MV-4-11 (cell line): ENCODE measurements at places on chromosomes 13 and 19.
A peak's percentile ranks its signal among the peaks of the same experiment; 100 is the strongest.

GRCh38 chr19:17724655-17725054 is 5.4 kb downstream of the MAP1S start:
- DNase-seq = no peak

- DNase-seq = peak; percentile 12
Observed at GRCh38 chr13:26255691-26256277, 1.9 kb downstream of the CDK8 start.

- DNase-seq = no peak
Observed at GRCh38 chr13:30928978-30929377, 3.5 kb upstream of the TEX26 start.

GRCh38 chr19:38130399-38130798 is 93.6 kb downstream of the DPF1 start:
- DNase-seq = no peak

GRCh38 chr19:51507640-51508058 is 6.0 kb upstream of the SIGLEC12 start:
- DNase-seq = peak; percentile 82

DNA sequence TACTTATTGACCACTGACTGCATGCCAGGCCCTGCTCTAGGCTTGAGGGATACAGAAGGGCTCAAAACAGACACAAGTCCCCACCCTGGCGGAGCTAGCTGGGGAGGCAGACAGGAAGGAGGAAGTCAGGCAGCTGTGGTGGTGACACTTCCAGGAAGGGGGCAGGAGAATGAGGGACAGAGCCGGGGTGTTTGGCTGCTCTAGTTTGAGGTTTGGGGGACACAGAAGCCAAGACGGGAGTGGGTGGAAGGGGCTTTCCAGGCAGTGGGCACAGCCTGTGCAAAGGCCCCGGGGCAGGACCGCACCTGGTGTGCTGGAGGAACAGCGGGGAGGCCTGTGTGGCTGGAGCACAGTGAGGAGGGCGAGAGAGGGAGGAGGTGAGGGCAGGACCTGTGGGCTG is 4.0 kb downstream of the MRPL54 start:
- peak; percentile 59 for DNase-seq

- DNase-seq = no peak
Observed at GRCh38 chr19:19423322-19423721, 17.8 kb downstream of the GATAD2A start.

DNA sequence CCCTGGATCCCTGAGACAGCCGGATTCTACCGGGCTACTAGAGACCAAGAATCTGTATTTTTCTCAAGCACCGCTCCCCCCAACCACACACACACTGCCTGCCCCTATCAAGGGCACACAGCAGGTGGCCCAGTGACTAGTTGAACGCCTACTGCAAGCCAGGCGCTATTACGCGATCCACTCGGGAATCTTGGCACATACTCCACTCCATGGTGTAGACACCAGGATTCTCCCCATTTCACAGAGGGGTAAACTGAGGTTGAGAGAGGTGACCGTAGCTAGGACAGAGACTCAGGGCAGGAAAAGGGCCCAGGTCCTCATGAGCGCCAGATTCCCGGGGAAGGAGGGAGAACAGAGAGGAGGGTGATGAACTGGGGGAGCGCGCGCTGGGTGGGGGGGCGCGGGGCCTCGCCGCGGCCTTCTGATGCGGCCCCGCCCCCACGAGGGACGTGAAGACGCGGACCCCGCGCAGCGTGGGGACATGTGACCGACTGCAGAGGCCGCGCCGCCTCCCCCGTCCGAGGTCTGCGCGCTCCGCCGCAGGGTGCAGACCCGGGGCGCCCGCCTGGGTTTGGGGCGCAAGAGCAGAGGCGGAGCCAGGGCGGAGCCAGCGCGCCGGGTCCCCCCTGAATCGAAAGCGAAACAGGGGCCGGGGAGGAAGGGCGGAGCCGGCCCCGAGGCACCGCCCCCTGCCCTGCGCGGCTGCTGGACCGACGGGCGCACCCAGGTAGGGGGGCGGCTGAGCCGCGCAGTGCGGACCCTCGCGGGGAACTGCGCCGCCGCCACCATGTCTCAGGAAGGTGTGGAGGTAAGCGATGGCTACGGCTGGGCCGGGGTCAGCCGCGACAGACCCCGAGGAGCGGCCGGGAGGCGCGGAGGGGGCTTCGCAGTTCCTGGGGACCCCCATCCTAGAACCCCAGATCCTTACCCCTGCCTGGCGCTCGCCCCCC is at the start of gene SHFL:
SHFL (plus strand) TSS at position 677 of the 950 bp plus-strand sequence; CDS start at position 788, 111 bp downstream.
- peak; percentile 63 for DNase-seq

DNA sequence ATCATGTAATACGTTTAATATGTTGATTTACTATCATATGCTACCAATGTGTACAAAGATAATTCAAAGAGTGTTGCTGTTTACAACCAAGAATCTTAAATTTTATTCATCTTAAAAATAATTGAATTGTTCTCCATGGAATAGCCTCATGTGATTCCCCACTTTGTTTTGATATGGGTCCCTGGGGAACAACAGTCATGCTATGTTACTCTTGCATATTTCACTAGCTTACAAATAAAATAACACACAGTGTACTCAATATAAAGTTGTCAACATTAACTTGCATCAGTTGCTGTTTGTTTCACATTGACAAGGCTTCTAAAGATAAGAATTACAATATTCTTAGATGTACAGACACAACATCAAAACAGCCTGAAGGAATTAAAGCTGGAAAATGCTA is 2.3 kb downstream of the ENOX1 start:
- DNase-seq = no peak

- DNase-seq = no peak
Observed at GRCh38 chr13:93811071-93811737, 584.6 kb downstream of the GPC6 start.

DNA sequence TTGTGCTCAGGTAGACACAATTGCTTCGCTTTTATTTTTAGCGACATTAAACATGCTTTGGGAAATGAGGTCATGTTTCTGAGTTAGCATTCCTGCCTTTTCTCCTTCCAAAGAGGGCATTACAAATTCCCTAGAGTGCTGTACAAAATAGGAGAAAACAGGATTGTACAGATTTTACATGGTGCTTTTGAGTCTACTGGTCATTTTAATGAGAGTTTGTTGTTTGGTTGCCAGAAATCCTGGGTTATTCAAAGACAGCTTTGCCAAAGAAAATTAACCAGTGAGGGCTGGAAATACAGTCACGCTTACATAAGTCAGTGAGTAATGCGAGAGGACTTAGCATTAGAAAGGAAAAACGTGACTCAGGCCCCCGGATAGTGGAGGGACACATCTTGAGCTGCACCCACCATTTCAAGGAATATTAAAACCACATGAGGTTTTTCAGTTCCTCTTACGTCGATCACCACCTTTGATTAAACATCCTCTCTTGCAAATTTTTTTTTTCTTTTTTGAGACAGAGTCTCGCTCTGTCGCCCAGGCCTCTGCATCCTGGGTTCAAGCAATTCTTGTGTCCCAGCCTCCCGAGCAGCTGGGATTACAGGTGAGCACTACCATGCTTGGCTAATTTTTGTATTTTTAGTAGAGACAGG is 55.4 kb downstream of the SACS start:
- peak; percentile 99 for DNase-seq

- DNase-seq = peak; percentile 23
Observed at GRCh38 chr13:32022311-32022710, 9.3 kb upstream of the FRY start.

DNA sequence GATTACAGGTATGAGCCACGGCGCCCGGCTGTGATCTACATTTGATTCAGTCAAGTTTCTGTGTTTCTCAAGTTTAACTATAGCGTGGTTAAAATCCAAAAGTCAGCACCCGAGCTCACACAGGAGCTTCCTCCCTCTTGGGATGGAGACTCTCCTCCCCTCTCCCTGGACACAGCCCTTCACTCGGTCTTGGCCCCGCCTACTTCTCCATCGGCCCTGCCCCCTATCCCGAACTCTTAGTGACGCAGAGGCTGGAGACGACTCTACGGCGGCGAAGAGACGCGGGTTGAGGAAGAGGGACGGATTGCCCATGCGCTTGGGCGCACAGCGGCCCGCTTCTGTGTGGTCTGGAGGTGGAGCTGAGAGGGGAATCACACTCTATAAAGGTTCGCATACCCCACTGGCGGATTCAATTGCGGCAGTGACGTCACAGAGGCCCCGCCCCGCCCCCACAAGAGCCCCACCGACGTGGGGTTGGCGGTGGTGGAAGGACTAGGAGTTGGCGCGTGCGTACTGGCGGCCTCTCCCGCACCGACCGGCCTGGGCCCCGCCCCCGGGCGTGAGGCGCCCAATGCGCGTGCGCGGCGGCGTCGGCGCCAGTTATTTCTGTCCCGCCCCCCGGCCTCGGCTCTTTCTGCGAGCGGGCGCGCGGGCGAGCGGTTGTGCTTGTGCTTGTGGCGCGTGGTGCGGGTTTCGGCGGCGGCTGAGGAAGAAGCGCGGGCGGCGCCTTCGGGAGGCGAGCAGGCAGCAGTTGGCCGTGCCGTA is at the start of gene TRIM28:
TRIM28 (plus strand) TSS at position 239 of the 765 bp plus-strand sequence. CDS start 694 bp downstream, outside the sequence.
- no peak for DNase-seq

DNA sequence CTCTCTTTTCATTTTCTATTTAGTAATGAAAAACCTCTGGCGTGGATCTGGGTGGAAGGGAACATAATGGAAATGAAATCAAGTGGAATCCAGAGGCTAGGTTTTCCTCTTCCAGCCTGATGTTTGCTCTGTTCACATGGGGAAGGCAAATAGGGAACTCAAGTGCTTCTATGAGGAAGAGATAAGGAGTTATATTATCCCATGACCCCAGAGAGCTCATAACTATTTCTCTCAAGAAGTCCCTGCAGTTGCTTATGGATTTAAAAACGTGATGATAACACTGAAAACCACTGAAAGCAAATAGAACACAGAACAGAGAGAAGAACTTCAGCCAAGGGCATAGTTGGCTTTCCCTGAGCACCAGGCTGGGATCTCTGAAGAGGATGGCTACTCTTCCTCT is 157.8 kb downstream of the B3GLCT start:
- DNase-seq = no peak

DNA sequence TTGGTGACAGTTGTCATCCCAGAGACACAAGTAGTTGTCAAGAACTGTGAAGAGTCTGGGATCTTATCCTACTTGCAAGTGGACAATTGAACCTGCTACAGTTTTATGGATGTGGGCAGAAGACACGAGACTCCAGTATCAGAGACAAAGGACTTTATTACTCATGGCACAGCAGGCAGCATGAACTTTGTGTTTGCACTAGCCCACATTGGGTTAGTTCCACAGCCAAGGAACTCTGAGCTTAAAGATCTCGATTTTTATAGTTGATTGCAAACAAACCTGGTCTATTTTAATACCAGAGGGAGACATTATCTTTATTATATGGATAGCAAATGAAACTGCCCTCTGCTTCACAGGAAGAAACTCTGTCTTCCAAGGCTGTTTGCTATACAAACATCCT is 16.0 kb upstream of the TPM4 start:
- no peak for DNase-seq

- no peak for DNase-seq
Observed at GRCh38 chr19:4712771-4713170, 10.9 kb downstream of the DPP9 start.

GRCh38 chr19:28594737-28595136 is 618.2 kb downstream of the UQCRFS1 start:
- DNase-seq = no peak

DNA sequence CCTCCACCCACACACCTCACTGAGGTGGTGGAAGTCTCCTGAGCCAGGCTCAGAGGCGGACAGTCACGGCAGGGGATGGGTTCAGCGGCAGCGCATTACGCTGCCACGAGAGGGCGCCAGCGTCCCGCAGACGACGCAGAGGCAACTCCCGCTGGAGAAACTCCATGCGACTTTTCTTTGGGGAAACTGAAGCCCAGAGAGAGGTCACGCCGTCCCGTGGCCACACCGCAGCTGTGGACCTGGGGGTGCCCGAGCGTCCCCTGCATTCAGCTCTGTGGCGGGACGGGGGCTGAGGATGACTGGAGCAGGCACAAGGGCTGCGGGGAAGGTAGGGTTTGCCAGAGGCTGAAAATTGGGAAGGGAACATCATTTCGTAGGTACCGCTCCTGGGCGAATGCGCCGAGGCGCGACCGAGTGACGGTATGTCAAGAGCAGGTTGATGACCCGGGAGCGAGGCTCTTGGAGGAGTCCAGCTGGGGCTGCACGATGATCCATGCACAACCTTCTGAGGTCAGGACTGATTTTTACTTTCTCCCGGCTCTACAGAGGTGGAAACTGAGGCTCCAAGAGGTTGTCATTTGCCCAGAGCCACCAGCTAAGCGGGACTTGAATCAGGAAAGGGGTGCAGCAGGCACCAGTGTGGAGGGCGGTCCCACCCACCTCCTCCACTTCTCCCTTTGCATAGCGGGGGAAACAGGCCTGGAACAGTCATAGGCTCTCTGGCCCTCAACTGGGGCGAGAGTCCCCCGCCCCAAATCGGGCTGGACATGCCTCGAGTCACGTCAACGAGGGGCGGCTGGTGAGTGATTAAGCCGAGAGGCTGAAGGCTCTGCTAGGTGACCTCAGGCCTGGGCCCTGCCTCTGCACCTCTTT is 690 bp upstream of the ARRDC2 start:
- DNase-seq = peak; percentile 60

DNA sequence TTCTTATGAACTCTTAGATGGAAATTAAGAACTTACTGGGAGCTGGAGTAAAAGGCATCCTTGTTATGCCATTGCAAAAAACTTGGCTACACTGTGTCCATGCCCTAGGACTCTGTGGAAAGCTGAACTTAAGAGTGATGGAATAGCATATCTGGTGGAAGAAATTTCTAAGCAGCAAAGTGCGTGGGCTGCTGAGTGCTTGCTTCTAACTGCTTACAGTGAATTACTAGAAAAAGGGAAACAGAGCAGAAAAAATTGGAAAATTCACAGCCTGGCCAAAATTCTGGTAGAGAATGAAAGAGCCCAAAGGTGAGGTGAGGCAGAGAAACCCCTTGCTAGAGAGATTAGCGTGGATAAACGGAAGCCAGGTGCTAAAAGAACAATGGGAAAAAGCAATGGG is 44.3 kb downstream of the ALOX5AP start:
- DNase-seq = no peak

GRCh38 chr13:92256211-92256610 is 857.8 kb downstream of the GPC5 start:
- DNase-seq = no peak

GRCh38 chr13:48675247-48675646 is 21.5 kb downstream of the CYSLTR2 start:
- no peak for DNase-seq

- no peak for DNase-seq
Observed at GRCh38 chr13:90974249-90974975, 373.1 kb upstream of the MIR17HG start.

DNA sequence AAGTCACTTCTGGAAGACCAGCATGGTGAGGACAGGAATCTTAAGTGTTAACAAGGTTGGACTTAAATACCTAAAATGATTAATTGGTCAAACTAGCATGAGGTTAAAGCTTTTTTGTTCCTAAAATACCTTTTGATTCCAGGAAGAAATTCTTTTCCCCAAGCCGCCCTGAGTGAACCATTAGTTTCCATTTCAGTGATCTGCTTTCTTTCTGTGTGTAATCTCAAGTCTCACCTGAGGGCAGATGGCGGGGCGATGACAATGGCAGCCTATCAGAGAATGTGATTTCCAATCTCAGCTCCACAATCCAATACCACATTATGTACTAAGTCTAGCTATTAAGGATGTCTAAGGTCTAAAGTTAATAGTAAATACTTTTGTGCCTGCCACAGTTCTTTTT is 390.9 kb upstream of the SGCG start:
- no peak for DNase-seq

- no peak for DNase-seq
Observed at GRCh38 chr13:110027470-110028240, 241.3 kb upstream of the IRS2 start.

GRCh38 chr13:24308068-24308445 is 1.3 kb upstream of the C1QTNF9 start:
- no peak for DNase-seq

- DNase-seq = no peak
Observed at GRCh38 chr19:15218501-15218900, 13.7 kb downstream of the EPHX3 start.
